ENCODE measurements at places on chromosomes 7 and 10.

- DNase-seq: no peak
These were observed 368.8 kb downstream of the SFMBT2 start for GRCh38 chr10:7042000-7042399.

DNA sequence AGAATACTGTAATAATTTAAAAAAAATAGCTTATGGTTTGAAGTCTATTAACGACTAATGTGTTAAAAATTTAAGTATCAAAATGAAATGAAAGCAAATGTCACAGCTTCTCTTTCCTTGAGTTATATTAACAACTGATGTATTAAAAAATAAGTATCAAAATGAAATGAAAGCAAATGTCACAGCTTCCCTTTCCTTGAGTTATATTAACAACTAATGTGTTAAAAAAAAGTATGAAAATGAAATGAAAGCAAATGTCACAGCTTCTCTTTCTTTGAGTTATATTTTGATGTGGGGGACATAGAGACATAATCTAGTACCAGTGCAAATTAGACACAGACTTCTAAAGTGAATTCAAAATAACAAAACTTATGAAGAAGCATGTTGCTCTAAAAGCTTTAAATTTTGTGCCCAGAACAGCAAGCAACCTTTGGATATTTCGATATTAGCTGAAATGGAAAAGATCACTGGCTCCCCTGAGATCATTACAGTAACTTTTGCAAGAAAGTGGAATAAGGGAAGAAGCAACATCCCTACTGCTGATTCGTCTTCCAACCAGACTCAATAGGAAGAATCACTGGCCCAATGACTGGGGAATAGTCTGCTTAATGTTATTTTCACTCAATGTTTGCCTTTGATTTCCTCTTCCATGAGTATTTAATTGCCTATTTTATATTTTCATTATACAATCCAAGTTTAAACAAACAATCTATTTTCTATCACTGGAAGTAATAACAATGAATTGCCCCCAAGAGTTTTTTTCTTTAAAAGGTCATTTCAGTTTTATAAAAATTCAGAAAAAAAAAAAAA, 8.0 kb downstream of the SKAP2 start:
- DNase-seq: no peak

DNA sequence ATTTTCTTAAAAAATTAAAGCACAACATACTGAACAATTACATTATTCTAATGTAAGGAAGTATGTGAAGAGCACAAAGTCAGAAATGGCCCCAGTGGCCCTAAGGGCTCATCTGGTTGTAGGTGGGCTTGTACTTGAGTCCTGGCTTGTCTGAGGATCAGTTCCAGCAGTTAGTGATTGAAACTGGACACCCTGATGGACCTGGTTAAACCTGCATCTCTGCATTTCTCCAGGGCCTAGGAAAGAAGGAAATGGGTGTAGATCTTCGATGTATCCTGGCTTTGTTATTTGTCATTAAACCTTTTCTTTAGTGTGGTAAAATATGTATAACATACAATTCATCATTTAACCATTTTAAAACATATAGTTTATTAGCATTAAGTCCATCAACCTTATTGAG, 9.7 kb upstream of the AKR1C2 start:
- DNase-seq: no peak

GRCh38 chr10:8402576-8402975, 348.1 kb downstream of the GATA3 start:
- no peak for DNase-seq

DNA sequence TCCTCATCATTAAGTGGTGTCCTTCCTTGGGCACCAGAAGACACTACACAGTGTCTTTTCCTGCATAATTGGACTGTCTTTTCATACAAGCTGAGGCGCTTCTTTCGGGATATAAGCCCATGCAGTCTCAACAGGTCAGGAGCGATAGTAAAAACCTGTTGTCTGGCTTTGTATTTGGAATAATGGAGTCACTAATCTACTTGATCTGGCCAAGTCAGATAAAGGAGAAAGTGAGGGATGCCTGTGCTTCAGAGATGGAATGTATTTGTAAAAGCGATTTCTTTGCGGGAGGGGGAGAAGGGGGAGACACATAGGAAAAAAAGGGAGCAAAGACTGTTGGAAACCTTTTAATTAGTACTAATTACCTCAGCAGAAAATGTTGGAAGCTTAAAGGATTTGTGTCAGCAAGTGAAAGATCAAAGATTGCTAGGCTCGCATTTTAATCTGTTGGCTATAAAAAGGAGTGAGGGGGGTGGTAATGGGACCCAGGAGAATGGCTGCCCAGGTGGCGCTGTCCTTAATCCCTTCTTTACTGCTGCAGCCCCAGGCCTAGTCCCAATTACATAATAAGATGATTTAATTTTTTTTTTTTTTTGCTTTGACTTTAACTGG, 581.4 kb downstream of the LRMDA start:
- DNase-seq: no peak

DNA sequence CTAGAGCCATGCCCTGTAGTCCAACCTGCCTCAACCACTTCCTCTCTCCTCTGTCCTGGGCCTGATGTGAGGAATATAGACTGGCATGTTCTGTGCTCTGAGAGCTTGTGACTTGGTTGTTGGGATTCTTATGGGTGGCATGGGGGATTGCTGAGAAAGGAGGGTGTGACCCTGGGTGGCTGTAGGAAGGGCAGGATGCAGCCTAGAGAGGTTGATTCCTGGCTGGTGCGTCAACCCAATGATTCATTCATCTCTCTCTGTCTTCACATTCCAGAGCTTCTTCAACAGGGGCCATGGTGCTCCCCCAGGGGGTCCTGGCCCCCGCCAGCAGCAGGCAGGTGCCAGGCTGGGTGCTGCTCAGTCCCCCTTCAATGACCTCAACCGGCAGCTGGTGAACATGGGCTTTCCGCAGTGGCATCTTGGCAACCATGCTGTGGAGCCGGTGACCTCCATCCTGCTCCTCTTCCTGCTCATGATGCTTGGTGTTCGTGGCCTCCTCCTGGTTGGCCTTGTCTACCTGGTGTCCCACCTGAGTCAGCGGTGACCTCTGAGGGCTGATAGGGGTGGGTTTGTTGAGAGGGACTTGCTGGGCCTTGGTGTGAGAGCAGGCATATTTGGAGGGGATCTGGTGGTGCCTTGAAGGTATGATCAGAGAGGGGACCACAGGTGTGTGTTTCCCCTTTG, 2.6 kb downstream of the FAM241B start:
- DNase-seq: no peak

GRCh38 chr7:84042110-84042539, 152.5 kb downstream of the SEMA3A start:
- DNase-seq: no peak

DNA sequence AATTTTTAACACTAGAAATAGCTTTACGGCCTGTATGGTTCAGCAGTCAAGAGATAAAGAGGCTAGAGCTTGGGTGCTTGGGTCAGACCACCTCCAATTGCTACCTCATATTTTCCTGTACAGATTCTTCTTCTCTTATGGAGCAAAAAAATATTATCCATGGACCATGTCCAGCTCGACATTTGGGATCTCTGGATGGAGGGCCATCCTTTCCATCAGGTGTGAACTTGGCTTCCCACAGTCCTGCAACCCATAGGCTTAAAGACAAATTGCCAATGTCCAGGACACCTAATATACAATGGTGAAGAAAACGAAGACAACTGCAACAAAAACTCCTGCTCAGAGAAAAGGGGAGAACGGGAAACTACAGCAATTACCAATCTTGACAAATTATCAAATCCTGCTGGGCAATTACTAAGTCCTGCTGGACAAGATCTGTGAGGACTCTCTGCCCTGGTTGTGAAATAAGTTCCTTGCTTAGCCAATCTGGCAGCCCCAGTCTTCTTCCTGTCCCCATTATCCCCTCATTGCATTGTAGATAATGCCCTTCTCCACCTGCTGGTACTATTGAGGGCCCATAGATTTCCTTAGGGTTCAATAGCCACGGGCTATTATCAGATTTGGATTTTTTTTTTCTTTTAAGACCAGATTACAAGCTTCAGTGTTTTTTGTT, 42.0 kb upstream of the BRAF start:
- DNase-seq: no peak

DNA sequence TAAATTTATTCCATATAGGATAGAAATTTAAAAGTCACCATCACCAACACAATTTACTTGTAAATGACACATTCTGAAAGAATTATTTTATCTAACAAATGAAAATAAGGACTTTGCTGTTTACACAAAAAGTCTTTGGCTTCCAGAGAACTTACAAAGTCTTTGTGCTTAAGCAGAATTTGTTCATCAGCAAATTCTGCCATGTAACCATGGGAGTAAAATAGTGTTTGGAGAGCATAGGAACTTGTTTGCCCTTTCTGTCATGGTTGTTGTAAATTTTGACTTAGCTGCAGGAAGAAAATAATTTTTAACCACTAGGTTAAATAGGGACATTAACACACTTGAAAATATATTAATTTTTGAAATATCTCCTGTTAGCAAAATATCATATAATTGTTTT, 15.2 kb downstream of the FGL2 start:
- no peak for DNase-seq

Data from NCI-H1048 (cell line).